ENCODE measurements at places on chromosomes 6 and 20. TPM values are rescaled to one million over a fixed set of nuclear protein-coding genes. Genes with fewer than 3 reads are reported as not detected.

- DNase-seq: no peak
Observed at GRCh38 chr6:15268137-15268908, 22.5 kb downstream of the JARID2 start.

GRCh38 chr6:36109092-36109491, 21.2 kb upstream of the MAPK13 start:
- DNase-seq: no peak

DNA sequence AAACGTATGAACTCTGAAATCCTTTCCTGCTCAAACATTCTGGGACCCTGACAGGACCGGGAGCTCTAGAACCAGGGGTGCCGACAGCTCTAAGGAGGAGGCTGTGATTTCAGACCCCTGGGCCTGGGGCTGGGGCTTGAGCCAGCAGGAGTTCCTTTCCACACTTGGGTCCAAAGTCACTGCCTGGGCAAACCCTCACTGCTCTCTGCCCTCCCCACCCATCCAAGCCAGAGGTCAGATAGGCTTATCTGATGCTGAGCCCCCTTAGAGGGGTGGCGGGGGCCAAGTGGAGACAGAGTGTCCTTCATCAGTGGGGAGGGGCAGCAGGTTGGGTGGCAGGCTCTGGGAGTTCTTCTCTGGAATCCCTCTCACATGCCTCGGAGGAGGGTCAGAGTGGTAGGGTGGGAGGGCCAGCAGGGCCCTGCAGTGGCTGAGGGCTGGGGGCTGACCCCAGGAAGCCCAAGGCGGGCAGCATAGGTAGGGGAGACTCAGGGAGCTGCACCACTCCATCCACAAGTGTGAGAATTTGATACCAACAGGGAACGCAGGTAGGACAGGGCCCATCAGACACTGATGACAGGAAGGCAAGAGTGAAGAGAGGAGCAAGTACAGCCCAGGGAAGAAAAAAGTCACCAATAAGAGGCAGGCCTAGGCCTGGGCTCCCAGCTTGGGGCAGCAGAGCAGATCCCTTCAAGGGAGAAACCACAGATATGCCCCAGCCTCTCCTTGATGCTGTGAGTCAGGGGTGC, 121.0 kb downstream of the MRPL14 start:
- no peak for DNase-seq

DNA sequence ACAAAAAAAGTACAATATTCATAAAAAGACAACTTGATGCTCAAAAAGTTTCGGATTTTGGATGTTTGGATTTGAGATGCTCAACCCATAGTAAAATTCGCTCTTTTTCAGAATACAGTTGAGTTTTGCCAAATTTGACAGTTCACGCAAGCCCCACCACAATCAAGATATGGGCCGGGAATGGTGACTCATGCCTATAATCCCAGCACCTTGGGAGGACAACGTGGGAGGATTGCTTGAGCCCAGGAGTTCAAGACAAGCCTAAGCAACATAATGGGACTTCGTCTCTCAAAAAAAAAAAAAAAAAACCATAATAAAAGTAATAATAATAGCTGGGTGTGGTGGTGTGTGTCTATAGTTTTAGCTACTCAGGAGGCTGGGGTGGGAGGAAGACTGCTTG, 51.3 kb downstream of the PHF20 start:
- DNase-seq: peak; percentile 67

DNA sequence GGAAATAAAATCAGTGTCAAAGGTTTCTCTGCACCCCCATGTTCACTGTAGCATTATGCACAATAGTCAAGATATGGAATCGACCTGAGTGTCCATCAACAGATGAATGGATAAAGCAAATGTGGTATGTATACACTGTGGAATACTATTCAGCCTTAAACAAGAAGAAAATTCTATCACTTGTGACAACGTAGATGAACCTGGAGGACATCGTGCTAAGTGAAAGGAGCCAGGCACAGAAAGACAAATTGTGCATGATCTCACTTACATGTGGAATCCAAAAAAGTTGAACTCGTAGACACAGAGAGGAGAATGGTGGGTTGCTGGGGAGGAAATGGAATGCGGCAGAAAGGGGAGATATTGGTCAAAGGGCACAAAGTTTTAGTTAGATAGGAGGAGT, 136.3 kb upstream of the ESR1 start:
- DNase-seq: no peak

- DNase-seq: peak; percentile 66
Observed at GRCh38 chr6:33118525-33119123, 42.8 kb downstream of the HLA-DPB1 start.

GRCh38 chr6:142002825-142003405, 129.8 kb upstream of the GJE1 start:
- no peak for DNase-seq

Gene SLC35B2
- polyA plus RNA-seq: 94.1 TPM

DNA sequence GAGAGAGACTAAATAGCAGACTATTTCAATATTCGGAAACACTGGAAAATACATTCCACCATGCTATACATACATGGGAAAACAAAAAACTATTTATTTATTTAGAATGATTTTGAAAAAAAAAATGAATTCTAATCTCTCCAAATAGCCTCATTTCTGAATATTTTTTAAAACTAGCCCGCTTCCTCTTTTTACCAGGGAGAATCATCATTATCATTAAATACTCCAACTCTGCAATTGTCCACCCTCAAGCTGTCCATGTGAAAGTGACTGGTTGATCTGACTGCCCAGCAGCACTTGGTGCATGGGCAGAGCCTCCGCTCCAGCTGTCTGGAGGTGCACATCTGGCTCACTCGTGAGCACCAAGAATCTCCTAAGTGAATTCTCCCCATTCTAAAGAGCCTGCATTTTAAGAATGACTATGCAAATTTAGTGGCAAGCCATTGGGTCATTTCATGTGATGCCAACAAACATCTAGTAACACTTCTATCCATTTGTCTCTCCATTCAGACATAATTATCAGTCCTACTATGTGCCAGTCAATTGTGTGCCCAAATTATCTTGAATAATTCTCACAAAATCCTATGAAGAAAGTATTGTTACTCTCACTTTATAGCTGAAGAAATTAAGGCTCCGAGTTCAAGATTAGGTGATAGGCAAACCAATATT, 64.8 kb downstream of the INSM1 start:
- DNase-seq: no peak

DNA sequence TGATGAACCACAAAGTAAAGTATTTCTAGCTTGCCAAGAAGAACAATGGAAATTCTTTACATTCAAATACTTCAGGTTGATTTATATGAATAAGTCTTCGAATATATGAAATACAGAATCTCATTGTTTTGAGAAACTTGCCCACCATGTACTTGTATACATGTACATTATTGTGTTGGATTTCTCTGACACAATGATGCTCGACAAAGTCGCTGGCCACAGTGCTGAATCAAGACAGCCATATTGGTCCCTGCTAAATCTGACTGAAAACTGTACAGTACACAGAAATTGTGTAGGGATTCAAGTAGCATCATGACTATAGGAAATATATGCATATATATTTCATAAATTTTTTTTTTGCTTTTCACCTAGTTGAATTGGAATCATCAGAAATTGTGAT, 13.1 kb upstream of the LIN28B start:
- DNase-seq: peak; percentile 21

DNA sequence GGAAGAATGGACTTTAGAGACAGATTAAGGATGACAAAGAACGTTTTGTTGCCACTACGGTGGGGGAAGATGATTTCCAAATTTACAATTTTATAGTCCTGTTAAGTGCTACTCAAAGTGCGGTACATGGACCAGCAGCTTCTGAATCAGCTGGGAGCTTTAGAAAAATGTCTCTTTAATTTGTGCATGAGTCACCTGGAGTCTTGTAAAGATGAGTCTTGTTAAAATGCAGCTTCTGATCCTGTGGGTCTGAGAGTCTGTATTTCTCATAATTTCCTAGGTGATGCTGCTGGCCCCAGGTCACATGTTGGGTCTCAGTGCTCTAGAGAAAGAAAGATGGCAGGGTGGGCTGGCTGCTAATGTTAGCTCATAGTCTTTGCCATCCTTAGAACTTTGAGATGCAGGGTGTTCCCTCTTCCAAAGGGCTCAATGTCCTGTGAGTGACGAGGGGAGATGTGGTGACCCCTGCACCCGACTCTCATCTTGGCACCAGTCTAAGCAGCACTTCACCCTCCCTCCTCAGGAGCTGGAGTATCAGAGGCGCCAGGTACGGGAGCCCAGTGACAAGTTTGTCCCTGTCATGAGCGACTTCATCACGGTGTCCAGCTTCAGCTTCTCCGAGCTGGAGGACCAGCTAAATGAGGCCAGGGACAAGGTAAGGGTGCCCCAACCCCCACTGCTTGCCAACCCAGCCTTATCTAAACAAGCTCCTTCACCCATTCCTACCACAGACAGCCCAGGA, 34.5 kb downstream of the MOCS1 start:
- no peak for DNase-seq

GRCh38 chr20:17838921-17839320, 129.7 kb downstream of the SNX5 start:
- DNase-seq: peak; percentile 43

GRCh38 chr6:13679996-13680395, 31.6 kb downstream of the RANBP9 start:
- DNase-seq: no peak

DNA sequence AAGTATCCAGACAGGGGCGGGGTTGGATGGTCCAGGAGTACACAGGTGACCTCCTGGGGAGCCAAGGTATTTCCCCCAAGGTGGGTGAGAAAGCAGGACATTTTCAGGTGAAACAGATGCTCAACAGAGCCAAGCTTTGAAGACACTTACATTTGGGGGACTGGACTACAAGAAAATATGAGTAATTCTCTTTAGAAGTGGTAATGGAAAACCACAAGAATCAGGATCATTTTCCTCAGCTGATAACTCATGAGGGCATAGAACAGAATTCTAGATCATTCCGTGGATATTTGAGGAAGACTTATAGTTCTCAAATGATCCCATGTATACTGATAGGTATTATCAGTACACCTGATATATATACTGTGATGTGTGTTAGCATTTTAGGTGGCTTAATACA, 89.9 kb downstream of the UST start:
- DNase-seq: no peak

DNA sequence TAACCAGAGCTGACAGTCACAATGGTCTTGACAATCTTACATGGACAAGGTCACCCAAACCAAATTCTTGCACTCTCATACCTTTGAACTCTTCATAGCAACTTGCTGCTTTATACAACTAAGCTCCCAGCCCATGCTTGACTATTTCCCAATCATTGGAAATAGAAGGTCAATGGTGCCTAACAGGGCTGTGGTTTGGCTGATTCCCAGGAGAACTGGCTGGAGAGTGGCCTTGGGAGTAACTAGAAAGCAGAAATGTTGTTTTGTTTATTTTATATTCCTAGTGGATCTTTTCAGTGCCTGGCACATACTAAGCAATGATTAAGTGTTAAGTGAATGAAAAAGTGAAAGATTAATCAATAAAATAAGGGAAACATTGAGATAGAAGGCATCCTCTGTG, 3.0 kb downstream of the SPINT4 start:
- no peak for DNase-seq

DNA sequence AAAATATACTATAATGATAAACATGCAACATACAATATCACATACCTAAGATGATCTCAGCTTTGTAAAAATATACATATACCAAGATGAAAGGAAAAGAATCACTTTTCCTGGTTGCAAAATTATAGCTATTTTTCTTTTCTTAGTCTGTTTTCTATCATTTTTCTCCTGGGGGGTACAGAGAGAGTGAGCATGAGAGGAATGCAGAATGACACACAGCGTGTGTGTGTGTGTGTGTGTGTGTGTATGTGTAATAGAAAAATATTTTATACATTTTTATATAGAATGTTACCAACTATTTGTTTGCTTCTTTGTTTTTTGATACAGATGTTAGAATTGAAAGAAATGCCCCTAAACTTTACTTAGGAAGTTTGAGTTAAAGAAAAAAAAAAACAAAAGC, 64.3 kb downstream of the FAM83B start:
- no peak for DNase-seq

GRCh38 chr6:32947552-32948465, 5.1 kb downstream of the HLA-DMA start:
- peak; percentile 12 for DNase-seq

DNA sequence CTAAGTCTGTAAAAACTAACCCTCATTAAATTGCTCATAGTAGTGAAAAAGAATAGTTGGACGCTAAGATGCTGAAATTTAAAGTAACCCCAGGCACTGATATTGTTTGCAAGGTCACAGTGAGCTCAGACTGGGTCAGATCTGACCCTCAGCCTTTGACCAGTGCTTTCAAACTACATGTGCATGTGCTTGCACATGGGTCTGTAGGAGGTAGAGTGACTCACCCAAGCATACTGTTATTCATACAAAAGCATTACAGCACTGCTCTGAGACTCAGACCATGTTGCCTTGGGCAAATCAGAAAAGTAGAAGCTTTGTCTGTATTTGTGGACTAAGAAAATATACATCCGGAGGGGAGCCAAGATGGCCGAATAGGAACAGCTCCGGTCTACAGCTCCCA, 326.4 kb upstream of the MARCKS start:
- peak; percentile 69 for DNase-seq

DNA sequence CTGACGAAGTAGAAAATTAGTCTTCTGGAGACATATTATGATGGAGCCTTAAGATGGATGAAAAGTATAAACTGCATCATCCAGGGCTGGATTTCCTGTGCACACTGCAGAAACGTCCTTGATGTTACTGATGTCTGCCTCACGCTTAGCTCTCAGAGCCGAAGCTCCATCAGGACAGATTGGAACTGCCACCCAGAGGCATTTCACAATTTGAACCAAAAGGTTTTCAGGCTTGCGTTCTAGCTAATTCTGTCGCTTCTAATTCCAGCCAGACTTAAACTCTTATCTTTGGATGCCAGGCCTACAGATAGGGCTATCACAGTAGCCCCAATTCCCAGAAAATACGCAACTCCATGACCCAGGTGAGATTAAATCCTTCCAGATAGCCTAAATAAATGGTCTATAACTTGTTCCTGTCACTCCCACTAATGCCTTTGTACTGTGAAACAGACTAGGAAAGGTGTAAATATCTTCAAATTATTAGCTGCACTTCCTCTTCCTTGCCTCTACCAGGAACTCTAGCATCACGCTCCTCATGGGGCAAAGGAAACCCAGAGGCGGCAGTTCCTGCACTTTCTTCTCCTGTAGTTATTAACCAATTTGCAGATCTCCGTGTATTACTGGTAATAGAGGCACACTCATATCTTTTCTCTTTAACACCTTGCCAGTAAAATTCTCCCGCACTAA, 634.6 kb downstream of the PRKN start:
- no peak for DNase-seq

Gene APOM
- 3.9 TPM for polyA plus RNA-seq

DNA sequence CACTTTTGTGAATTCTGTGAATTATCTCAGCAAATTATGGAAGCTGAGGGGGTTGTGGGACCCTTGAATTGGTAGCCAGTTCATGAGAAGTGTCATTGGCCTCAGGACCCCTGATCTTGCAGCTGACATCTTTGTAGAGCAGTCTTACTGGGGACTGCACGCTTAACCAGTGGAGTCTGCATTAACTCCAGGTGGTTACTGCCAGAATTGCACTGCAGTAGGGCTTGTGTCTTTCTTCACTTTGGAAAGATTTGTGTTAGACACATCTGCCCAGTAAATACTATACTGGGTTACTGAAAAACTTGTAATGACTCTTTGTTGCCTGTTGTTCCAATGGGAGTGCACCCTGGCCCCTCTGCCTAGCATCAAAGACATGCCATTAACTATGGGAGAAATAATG, 21.2 kb upstream of the CDKN1A start:
- DNase-seq: no peak

- DNase-seq: no peak
Observed at GRCh38 chr6:149990661-149991471, 27.1 kb downstream of the ULBP1 start.

Data from fibroblast of lung (primary cell).